CD4-positive, alpha-beta T cell treated with Interleukin-21 for 1 hour (primary cell): ENCODE measurements at places on chromosomes 16 and 17.

GRCh38 chr16:56191835-56192634, 746 bp downstream of the GNAO1 start:
- no peak for DNase-seq

DNA sequence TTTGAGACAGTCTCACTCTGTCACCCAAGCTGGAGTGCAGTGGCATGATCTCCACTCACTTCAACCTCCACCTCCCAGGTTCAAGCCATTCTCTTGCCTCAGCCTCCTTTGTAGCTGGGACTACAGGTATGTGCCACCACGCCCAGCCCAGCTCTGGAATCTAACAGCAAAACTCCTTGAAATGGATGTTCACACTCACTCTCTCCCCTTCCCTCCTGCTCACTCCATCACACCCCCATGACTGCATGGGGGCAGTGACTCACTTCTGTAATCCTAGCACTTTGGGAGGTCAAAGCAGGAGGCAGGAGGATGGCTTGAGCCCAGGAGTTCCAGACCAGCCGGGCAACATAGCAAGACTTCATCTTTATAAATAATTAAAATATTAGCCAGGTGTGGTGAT, 11.1 kb upstream of the TFAP4 start:
- DNase-seq = no peak

DNA sequence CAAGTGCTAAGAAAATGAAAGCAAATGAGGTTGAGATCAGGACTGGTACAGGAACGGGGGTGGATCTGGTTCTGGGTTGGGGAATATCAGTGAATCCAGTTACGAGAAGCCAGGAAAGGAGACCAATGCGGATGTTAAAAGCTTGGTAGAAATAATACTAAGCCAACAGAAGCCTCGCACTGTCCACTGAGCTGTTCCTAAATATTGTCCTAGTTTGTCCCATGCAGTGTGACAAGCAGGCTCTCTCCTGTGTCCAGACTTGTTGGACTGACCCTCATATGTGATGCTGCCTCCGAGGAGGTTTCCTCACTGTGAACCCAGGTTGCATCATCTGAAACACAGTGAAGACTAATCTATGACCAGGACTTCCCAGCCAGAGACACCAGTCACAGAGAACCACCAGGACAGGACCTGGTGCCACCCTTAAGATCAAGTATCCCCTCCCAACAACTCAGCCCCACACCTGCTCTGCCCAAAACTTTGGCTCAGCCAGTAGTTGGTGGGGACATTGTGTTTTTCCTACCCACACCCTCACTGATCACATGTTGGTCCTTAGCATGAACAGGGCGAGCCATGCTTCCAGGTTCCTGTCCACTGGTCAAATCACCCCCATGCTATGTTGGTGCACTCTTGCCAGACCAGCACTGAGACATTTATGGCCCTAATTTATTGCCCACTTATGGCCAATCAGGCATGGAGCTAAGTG, 32.7 kb upstream of the SCNN1B start:
- DNase-seq = no peak

- DNase-seq = peak; percentile 35
Measured at GRCh38 chr16:67865318-67865717, 7.5 kb upstream of the EDC4 start.

DNA sequence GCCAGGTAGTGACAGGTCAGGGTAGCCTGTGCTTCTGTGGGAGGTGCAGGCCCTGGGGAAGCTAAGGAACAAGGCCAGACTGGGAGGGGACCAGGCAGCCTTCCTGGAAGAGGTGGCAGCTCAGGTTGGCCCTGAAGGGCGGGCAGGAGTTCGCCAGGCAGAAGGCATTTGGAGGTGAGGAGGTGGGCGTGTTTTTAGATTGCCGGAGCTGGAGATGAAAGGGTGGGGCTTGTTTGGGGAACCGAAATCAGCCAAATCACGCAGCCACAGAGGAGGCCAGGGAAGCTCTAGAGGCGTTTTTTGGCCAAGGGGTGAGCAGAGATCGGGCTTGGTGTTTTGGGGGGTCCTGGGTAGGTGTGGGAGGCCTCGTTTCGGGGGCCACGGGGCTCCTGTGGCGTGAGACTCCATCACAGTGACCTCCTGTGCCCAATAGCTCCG, 7.6 kb downstream of the ADCY7 start:
- peak; percentile 43 for DNase-seq

GRCh38 chr17:29176558-29177351, 3.4 kb downstream of the MYO18A start:
- DNase-seq = peak; percentile 56

DNA sequence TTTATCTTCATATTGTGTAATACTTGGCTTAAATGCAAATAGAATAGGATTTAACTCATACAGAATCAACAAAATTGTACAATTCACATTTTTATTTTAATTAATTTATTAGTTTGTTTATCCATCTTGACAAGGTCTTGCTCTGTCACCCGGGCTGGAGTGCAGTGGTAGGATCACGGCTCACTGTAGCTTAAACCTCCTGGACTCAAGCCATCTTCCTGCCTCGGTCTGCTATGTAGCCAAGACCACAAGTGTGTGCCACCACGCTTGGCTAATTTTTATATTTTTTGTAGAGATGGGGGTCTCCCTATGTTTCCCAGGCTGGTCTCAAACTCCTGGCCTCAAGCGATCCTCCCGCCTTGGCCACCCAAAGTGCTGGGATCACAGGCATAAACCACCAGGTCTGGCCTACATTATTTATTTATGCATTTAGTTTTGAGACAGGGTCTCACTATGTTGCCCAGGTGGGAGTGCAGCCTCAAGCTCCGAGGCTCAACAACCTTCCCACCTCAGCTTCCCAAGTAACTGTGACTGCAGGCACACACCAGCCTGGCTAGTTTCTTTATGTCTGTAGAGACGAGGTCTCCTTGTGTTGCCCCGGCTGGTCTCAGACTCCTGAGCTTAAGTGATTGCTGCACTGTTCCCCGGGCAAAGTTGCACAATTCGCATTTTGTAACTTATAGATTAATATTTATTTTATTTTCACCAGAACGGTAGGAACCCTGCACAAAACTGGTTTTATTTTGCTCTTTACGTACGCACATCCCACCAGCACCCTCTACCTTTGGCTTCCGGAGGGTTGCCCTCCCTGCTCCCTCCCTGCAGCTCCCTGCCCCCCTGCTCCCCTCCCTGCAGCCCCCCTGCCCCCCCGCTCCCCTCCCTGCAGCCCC, 4.9 kb downstream of the DPEP1 start:
- no peak for DNase-seq

DNA sequence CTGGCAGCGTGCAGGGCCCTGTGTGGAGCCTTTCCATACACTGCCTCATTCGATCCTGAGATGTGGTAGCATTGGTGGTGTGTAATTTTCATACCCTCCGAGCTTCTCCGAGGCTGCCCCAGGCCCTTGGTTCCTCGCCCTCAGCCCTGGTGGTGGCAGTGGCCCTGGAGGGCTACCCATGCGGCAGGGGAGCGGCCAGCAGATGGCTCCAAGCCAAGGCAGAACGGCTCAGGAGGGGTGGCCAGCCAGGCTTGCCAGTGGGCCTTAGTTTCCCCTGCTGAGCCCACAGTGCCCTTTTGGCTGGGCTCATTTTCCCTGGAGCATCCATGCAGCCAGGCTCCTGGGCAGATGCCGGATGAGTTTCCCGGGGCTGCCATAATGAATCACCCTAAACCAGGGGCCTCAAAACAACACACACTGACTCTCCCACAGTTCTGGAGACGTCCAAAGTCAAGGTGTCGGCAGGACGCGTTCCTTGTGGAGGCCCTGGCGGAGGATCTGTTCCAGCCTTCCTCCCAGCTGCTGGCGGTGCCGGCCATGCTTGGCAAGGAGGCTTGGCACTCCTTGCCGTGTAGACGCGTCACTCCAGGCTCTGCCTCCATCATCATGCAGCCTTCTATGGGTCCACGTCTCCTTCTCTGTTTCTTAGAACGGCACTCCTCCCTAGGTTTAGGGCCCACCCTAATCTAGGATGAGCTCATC, 158.8 kb upstream of the GSE1 start:
- no peak for DNase-seq

DNA sequence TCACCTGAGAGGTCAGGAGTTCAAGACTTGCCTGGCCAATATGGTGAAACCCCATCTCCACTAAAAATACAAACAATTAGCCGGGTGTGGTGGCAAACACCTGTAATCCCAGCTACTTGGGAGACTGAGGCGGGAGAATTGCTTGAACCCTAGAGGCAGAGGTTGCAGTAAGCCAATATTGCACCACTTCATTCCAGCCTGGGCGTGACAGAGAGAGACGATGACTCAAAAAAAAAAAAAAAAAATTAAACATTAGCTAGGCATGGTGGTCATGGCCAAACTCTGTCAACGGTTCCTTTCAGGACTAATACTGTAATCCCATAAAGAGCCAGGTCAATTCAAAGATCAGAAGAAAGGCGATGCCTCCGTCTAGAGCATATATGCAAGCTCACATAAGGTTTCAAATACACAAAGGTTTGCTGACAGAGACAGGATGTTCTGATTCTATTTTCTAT, 2.4 kb downstream of the RNF157 start:
- no peak for DNase-seq

GRCh38 chr16:2233872-2234812, 2.1 kb upstream of the DNASE1L2 start:
- DNase-seq = no peak

DNA sequence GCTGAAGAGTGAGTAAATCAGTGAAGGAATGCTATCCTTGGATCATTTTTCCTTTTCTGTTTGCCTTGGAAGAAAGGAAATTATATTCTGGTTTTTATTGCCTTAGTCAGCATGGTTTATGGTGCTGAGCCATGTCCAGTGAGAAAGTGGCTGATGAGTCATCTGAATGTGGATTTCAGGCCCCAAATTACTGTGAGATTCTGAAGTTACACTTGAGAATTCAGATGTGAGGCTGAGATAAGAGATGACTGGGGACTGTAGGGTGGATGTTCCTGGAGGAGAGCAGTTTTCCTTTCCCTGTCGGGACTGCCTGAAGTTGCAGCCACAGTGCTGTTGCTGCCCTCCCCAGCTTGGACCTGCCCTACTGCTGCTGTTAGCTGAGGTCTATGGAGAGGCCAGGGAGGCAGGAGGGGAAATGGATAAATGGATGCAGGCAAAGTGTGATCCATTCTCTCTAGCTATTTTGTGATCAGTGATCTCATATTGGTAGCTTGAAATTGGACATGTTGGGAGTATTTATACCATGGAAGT, 4.2 kb upstream of the MAP3K14 start:
- DNase-seq = no peak

DNA sequence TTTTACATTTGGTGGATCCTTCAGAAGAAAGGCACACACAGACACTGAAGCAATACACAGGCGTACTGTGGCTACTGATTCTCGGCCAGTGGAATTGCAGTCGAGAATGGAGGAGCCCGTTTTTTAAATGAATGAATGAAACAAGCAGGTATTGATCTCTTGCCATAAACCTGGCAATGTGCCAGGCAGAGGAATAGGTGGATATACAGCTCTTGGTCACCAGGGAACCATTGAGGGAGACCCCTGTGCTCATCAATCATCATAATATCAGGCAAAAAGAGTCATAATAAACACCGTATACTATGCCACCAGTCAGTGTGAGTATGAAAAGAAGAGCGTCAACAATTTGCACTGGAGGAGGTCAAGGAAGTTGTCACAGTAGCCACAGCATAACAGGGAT, 140.3 kb upstream of the FOXF1 start:
- no peak for DNase-seq
